AG20443 (cell line): ENCODE measurements at places on chromosomes 1 and 21.

DNA sequence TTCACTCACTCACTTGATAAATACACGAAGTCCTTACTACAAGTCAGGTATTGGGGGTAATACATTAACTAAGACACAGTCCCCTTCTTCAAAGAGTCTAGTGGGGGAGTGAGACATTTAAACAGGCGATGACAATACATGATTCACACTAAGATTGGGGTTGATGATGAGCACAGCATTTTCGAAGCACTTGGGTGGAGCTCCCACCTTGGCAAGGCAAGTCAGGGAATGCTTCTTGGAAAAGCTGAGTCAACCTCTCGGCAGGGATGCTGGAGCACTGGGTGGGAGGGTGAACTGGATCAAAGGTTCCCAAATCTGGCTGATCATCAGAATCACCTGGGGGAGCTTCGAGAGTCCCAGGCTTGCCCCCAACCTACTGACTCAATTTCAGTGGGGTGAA lies 57.9 kb upstream of the ENAH start:
- peak; percentile 84 for DNase-seq

DNA sequence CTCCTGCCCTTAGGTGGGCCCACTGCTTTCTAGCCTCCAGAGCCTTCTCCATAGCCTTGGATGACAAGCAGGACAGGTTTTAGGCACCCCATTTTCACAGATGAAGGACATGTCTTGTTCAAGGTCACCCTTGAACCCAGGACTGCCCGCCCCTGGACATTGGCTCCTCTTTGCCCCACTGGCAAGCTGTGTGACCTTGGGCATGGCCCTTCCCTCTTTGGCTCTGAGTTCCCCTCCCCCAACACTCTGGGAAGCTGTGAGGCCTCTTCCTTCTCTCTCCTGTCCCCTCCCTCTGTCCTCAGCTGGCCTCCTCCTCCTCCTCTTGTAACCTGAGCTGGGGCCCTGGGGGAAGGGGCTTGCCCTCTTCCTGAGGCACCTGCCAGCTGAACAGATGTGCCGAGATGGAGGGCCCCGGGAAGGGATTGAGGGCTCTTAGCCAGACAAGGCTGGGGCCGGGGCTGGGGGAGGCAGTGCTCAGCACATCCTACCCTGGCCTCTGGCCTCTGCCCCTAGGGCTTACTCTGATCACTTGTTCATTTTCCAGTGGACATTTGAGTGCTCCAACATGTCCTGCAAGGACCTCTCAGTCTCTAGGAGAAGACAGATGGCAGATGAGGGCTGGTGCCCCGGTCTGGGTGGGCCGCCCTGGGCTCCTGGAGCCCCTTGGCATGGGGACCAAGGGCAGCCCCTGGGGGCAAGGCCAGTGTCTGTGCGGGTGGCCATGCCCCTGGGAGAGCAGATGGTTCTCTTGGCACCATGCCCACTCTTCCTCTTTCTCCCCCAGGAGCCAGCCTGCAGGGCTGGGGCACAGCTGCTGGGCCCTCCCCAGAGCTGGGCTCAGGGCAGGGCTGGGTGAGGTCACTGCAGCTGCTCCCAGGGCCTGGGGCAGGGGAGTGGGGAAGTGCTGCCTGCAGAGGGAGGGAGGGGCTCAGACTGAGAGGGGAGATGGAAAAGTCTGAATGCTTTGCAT lies 10.7 kb downstream of the FOXO6 start:
- no peak for DNase-seq

- no peak for DNase-seq
Observed at GRCh38 chr1:67239738-67240137, 67.9 kb upstream of the IL12RB2 start.

DNA sequence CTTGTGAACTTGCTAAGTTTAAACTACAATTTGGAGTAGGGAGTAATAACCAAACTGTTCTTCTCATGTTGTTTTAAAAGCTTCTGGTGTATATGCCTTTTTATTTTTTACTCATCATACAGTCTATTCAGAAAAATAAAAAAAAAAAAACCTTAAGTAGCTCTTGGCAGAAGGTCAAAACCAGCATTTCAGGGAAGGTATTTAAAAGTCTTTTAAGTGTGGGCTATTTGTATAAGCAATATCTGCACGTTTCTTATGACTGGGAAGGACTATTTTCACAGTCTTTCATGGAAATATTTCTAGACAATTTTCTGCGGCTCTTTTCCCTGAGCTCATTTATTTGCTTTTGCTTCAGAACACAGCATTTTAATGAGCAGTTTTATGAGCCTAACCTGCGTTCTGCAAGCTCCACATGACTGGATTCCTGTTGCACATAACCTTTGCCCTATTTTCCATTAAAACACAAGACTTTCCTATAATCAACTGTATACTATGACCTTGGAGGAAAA lies 60.9 kb upstream of the C1orf105 start:
- DNase-seq, result no peak

GRCh38 chr1:71835442-71835813 lies 446.9 kb downstream of the NEGR1 start:
- no peak for DNase-seq

- DNase-seq, result peak; percentile 48
Observed at GRCh38 chr1:215119719-215120365, 37.3 kb downstream of the KCNK2 start.

GRCh38 chr1:53075761-53076163 lies 13.7 kb downstream of the PODN start:
- no peak for DNase-seq

DNA sequence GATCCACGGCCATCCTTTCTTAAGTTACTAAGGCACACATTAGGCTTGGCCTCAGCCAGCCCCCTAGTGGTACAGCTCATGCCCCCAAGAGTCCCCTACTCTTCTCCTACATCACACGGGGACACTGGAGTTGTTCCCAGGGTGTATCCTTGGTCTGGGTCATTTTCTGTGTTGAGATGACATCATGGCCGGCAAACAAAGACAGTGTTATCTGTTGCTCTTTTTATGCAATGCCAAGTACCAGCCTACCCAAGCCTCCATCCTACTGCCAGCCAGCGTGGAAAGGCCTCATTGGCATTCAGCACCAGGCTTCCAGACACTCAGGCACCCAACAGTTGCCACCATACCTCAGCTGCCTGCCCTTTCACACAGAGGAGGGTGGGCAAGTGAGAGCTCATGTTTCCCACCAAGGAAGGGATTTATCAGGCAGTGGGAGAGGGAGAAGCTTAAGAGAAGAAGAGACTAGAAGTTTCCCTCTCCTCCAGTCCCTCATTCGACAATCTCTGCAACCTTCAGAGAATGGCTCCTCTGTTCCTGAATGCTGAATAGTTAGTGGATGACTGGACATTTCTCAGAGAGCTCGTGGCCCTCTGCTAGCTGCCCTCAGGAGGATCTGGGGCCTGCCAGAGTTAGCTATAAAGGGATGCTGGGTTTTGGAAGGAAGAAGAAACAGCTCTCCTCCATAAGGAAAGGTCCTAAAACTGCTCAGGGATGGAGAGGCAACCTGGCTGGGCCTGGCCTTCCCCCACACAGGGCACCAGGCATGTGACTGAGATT lies 17.7 kb downstream of the CBR1 start:
- DNase-seq, result no peak

- no peak for DNase-seq
Observed at GRCh38 chr1:86811142-86811924, 102.6 kb downstream of the SELENOF start.

- peak; percentile 100 for DNase-seq
Observed at GRCh38 chr1:44354840-44355581, at the start of gene ERI3. Gene ERI3 (minus strand): TSS chr1:44355257. CDS start chr1:44355026, 231 bp downstream.

DNA sequence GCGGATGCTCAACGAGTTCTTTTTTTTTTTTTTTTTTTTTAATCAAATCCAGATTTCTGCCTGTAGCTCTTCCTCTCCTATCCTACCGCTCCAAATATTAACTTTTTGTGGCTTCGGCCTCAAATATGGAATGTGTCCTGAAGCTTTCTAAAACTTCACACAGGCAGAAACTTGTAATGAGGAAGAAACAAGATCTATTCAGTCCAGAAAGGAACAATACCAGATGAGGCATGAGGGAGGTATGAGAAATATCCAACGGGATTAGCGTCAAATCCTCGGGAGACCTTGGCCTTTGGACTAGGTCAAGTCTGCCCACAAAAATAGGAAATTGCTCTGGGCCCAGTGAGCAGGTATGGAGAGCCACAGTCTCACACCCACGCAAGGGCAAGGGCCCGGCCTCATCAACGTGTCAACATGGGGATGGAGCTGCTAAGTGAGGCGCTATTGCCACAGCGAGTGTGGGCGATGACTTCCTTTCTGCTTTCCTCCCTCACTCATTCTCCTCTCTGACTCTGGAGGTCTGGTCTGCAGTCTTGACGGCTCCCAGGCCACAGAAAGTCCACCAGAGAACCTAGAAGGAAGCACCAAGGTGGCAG lies 66.6 kb downstream of the BCAR3 start:
- peak; percentile 65 for DNase-seq

DNA sequence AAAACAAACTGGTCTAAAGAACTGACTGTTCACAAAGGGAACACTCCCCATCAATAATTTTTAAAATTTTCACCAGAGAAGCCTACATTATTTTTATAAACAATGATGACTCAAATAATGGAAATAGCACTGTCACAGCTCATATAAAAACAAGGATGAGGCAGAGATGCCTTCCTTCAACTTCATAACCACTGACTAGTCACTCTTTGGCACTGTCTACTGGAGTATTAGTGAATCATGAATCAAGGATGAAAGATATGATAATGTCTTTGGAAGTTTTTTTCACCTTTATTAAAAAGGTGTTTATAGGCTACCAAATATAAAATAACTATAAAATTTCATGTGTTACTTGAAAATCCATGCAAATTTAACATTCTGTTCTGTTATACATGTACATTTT lies 316.9 kb downstream of the VAV3 start:
- DNase-seq, result peak; percentile 72

DNA sequence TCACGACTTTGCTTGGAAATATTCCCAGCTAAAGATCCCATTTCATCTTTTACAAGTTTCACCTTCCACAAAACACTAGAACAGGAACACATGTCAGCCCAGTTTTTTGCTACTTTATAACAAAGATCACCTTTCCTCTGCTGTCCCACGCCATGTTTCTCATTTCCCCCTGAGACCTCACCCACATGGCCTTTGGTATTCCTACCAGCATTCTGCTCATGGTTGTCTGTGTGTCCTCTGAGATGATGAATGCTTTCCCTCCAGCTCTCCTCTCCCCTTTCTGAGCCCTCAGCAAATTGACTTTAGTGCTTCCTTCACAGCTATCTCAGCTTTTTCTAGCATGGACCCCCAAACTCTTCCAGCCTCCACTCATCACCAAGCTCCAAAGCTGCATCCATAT lies 32.3 kb upstream of the ABCG1 start:
- DNase-seq, result no peak

DNA sequence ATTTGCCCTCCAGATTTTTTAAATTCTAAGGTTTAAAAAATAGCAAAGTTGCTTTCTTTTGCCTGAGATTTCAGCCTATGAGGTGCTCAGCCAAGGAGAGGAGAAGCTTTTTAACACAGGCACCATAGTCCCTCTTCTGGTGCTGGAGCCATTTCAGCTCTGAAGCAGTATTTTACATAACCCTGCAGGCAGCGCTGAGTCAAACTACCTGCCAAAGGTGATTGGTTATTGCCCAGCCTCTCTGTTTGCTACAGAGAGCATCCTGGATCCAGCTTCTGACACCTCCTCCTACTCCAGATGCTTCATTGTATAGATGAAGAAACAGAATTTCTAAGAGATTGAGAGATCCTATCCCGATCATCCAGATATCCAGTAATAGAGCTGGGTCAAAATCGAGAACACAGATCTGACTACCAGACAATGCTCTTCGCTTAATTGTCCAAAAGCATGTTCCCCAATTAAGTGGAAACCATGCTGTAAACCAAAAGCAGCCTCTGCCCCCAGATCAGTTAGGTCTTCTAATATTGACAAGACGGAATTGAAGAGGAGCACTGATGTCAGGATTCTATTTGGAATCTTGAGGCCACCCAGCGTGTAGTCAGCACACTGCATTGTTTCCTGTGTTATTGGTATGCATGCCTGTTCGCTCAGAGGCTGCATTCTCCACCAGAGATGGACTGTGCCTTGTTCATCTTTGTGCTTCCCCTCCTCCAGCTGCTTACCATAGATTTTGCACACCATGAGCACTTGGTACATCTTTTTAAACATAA lies 22.1 kb downstream of the RGS8 start:
- no peak for DNase-seq

GRCh38 chr1:67052741-67053534 lies 1.0 kb downstream of the SLC35D1 start:
- DNase-seq, result peak; percentile 57

- DNase-seq, result no peak
Observed at GRCh38 chr1:241589521-241589920, 50.6 kb downstream of the CHML start.

GRCh38 chr21:39632796-39633442 lies 20.2 kb downstream of the B3GALT5 start:
- DNase-seq, result no peak

- no peak for DNase-seq
Observed at GRCh38 chr21:41929248-41929647, 24.6 kb downstream of the C2CD2 start.

DNA sequence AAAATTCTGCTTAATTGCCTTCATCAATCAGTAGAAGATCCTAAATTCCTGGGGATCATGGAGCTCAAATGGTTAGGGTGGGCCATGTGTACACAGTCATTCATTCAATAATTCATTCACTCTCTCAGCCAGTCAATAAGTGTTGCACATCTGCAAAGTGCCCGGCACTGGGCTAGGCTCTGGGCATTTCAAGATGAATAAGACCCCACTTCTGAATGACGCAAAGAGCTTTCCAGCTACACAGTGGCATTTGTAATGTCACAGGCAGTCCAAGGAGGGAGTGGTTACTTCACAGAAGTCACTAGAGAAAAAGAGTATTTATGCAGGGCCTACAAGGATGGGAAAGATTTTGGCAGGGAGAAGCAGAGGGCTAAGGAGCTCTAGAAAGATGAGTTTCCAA lies 93.2 kb downstream of the KCNJ15 start:
- DNase-seq, result no peak

DNA sequence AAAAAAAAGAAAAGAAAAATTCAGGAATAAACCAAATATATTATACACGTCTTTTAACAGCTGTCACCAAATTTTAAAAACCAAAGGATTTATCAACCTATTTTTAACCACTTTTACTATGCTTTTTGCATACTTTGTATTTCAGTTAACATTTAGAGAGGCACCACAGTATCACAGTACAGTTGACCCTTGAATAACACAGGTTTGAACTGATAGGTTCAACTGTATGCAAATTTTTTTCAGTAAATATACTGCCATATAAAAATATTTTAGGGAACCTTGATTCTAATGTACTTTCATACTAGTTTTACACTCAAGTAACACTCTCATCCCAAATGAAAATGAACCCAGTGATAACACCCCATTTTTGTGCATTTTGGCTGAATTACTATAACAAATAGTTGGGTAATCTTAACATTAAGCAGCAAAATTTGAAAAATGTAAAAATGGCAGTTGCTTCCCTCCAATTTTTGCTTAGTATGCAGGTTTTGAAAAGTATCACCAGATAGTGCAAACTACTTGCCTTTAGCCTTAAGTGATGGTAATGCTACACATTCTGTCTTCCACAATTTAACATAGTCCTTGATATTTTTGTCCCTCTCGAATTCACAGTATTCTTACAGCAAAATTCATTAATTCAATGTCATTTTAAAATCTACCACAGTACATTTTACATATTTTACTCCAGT lies 10.8 kb upstream of the ADCY10 start:
- DNase-seq, result no peak

GRCh38 chr1:151621351-151621750 lies 9.5 kb downstream of the SNX27 start:
- DNase-seq, result no peak

- no peak for DNase-seq
Observed at GRCh38 chr1:35881850-35882273, 1.1 kb upstream of the AGO1 start.

GRCh38 chr21:42092771-42093170 lies 21.7 kb downstream of the UMODL1 start:
- no peak for DNase-seq
